MV-4-11 (cell line): ENCODE measurements at places on chromosomes 4 and X.

GRCh38 chr4:6426571-6427438 is 45.6 kb downstream of the PPP2R2C start:
- DNase-seq: no peak

DNA sequence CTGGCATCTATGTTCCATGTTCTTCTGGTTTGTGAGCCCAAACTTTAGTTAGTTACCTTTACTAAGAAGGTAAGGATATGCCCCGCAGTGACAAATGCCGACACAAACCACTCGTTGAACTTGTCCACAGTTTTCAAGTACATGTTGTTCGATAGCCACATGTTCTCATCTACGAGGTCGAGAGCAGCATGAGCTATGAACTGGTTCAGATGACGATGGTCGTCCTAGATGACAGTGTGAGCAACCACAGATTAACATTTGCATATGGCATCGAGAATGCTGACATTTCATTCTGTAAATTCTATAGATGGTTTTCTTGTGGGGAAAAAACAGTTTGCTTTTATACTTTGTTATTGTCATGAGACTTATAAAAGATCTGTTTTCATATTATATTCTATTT is 18.0 kb downstream of the TRAPPC2 start:
- DNase-seq: no peak

- peak; percentile 14 for DNase-seq
Observed at GRCh38 chr4:89158884-89159503, 47.7 kb downstream of the TIGD2 start.

GRCh38 chrX:13153796-13154195 is 109.4 kb upstream of the FAM9C start:
- DNase-seq: peak; percentile 31

- no peak for DNase-seq
Observed at GRCh38 chr4:174460684-174461083, 61.6 kb downstream of the HPGD start.

GRCh38 chr4:147423229-147423628 is 57.7 kb upstream of the EDNRA start:
- no peak for DNase-seq

DNA sequence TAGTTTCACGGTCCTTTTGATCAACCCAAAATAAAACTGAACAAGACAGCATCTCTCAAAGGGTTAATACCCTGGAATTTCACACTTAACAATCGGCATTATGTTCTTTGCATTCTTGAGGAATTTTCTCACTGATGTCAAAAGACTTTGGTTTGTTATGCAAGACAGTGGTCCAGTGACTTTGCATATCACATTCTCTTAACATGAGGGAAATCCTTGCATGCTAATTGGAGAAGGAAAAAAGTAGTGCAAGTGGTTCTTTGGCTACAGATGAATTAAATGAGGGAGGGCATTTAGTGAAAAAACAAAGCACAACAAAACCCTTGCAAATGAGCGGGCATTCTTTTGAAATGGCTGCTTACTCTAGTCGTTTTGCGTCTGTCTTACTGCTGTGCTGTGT is 105.1 kb upstream of the LIMCH1 start:
- DNase-seq: no peak

- no peak for DNase-seq
Observed at GRCh38 chr4:181793096-181793495, 450.1 kb upstream of the TENM3 start.

DNA sequence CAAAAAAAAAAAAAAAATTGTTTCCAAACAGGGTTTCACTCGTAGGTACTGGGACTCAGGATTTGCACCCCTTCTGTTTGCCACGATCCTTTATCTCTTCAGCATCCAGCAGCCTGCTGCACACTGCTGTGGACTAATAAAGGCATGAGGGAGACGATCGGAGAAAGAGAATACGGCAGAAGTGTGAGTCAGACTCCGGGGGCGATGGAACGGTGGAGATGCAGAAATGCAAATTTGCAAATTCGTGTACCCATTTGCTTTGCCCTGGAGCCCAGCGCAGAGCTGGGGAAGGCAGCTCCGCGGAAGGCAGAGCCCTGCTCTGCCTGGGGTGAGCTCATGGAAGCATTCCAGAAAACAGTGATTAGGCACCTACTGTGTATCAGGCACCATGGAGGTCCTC is 270.3 kb downstream of the ASMT start:
- no peak for DNase-seq

DNA sequence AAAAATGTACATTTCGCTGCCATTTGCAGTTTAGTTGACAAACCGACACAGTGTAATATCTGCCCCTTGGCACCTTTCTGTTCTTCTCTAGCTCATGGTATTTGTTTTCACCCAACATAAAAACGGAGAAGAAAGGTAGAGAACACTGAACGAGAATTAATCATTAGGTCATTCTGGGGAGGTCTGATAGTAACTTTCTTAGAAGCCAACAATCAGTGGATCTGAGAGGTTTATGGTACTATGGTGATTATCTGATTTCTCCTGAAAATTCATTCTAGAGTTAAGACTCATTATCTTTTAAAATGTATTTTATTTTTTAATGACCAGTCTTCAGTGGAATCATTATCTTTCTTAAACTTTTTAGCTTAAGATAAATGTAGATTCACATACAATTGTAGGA is 8.5 kb downstream of the RAPGEF2 start:
- DNase-seq: no peak

- DNase-seq: no peak
Observed at GRCh38 chrX:14825851-14826250, 47.0 kb downstream of the FANCB start.

- DNase-seq: no peak
Observed at GRCh38 chr4:47050761-47051725, 19.7 kb downstream of the GABRB1 start.

DNA sequence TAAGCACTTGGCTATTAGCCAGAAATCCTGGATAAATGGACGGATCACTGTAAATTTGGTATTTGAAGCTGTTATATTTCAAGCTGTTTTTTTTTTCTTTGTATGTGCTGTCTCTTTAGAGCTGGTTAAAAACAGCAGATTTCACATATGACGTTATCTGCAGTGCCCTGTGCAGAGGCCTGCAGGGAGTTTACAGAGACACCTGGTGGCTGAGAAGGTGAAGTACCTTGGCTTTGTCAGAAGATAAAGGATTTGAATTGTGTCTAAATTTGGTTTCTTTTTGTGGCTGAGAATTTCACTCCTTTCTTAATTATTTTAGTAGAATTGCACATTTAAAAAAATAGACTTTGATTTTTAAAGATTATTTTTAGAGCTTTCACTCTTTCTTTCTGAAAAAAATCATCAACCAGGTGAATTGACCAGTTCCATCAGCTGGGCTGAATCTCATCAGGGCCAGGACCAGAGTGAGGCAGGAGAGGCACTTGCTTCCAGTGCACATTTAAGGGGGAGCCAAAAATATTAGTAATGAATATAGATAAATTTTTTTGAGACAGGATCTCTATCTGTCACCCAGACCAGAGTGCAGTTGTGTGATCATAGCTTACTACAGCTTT is 9.6 kb upstream of the CHRNA9 start:
- DNase-seq: peak; percentile 70

GRCh38 chr4:100984901-100985300 is 362.4 kb downstream of the PPP3CA start:
- no peak for DNase-seq

DNA sequence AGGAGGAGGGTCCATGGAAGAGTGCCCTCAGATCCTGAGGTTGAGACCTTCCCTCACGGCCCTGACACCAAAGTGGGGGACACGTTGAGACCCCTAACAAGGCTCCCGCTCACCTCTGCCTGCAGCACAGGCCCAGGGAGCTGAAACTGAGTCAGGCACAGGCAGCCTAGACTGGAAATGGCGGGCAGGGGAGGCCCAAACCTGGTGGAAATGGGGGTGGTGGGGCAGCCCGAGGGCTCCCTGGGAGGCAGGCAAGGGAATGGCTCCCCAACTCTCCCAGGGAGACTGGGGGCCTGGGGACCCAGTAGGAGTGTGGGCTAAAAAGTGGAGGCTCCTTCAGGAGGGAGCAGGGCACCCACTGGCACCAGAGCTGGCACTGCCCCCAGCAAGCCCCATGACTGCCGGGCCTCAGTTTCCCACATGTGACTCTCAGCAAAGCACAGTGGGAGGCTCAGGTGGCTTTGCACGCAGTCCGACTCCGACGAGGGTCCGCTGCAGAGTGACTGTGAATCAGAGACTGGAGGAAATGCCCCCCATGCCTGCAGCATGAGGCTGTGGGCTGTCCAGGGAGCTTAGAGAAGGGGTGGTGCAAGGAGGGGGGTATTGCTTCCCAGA is 5.9 kb downstream of the NKX1-1 start:
- DNase-seq: no peak

- DNase-seq: peak; percentile 96
Observed at GRCh38 chr4:3286335-3287175, 6.3 kb upstream of the RGS12 start.

GRCh38 chr4:74205559-74205958 is 47.6 kb downstream of the MTHFD2L start:
- DNase-seq: no peak

DNA sequence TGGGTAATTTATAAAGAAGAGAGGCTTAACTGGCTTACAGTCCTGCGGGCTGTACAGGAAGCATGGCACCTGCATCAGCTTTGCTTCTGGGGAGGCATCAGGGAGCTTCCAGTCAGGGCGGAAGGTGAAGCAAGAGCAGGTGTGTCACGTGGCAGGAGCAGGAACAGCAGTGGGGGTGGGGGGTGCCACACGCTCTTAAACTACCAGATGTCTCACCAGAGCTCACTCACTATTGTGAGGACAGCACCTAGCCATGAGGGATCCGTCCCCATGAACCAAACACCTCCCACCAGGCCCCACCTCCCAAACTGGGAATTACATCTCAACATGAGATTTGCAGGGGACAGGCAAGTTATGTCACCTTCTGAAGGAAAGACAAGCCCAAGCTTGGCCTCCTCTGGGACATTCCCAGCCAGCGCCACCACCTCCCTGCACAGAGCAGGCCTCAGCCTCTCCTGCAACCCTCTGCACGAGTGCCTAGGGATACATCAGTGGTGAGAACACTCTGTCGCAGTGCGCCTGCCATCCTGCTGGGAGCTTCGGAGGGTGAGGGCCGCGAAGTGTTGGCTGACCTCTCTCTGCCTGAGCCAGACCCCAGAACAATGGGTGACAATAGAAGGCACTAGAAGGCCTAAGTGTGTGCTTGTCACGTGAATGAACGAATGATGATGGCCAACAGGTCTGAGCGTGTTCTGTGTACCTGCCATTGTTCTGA is 244.3 kb downstream of the EVC2 start:
- no peak for DNase-seq

GRCh38 chr4:8142556-8142955 is 16.1 kb downstream of the ABLIM2 start:
- DNase-seq: no peak

DNA sequence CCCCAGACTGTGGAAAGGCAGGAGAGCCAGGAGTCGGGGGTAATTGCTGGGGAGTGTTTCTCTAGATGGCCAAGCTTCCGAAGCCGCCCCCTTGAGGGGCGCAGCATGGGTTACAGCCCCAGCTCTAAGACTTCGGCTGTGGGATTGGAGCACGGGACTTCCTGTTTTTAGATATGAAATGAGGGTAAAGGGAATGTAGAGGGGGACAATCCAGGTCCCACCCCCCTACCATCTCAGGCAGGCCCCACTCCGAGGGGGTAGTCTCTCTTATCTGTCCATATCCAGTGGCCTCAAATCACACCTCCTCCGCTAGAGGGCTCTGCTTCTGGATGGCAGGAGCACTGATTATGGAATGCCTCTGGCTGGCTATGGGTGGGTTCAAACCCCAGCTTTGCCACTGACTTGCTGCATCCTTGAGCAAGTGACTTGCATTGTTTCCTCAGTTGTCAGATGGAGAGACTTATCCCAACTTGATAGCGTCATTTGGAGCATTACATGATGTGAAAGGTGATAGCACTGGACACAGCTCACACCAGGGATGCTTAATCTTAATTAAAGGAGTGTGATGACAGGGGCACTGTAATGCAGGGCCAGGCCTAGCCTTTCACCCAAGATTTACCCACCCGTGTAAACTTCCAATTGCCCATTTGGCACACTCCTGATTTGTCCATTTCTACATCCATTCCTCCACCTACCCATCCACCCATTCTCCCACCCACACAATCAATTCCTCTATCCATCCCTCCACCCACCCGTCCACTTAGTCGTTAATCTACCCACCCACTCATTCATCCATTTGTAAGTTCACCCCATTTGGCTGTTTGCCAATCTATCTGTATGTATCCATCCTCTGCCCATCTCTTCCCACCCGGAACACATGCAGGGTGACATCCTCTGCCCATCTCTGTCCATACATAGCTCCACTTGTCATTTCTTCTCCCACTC is 848 bp upstream of the KCND1 start:
- DNase-seq: no peak

DNA sequence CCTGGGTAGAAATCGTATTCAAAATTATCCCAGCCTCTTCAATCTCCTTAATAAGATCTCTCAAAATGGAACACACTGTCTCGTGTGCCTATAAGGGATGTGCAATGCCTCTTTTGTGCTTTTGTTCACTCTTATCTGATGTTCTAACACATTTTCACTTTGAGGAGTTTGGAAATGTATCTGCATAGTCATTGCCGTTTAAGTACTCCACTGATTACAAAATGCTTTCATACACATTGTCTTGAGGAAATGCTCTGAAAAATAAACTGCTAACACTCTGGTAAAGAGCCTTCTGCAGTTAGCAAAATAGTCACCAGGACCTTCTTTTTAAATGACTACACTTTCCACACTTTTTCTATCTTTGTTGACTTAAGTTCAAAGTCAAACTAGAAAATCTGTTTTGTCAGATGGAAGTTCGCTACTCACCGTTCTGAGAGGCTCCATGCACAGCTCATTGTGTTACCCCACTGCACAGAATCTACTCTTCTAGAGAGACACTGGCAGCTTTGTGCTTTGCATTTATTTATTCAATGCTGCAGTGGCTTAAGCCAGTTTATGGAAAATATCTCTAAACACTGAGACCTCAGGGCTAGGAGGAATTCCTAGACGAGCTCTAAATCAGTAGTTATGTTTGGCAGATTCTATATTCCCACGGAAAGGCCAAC is 159.0 kb downstream of the CHIC2 start:
- no peak for DNase-seq

GRCh38 chr4:3520796-3521600 is 11.2 kb downstream of the LRPAP1 start:
- no peak for DNase-seq

DNA sequence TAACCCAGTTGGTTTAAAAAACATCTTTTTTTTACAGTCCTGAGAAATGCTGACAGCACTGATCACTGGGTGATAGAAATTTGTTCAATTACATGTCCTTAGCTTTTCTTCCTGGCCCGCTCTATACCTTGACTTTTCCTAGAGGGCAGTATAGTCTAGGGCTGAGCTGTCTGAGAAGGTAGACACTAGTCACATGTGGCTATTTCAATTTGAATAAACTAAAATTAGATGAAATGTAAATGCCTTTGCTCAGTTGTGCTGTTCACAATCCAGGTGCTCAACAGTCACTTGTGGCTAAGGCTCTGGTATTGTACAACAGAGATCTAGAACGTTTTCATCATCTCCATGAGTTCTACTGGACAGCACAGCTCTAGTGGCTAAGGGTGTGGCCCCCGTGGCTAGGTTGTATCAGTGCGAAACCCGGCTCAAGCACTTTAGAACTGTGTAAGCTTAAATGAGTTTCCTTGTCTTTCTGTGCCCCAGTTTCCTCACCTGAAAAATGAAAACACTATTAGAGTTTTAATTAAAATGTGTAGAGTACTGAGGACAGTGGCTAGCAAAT is 111.6 kb upstream of the WDR17 start:
- peak; percentile 5 for DNase-seq

- DNase-seq: no peak
Observed at GRCh38 chr4:7340553-7341433, 93.9 kb downstream of the PSAPL1 start.

GRCh38 chr4:184938871-184939270 is 79.4 kb upstream of the HELT start:
- DNase-seq: no peak

GRCh38 chrX:11365426-11365825 is 72.2 kb downstream of the AMELX start:
- no peak for DNase-seq

GRCh38 chr4:5224340-5224739 is 173.1 kb downstream of the STK32B start:
- DNase-seq: no peak
